ENCODE measurements at places on chromosomes 12 and 14.

- DNase-seq, result no peak
Observed at GRCh38 chr14:105075379-105076295, 10.4 kb upstream of the GPR132 start.

GRCh38 chr12:87585882-87586557, 443.2 kb downstream of the C12orf50 start:
- no peak for DNase-seq

- DNase-seq, result no peak
Observed at GRCh38 chr12:57107456-57108155, 3.6 kb downstream of the STAT6 start.

GRCh38 chr12:100717733-100718067, 76.9 kb upstream of the ANO4 start:
- DNase-seq, result no peak

DNA sequence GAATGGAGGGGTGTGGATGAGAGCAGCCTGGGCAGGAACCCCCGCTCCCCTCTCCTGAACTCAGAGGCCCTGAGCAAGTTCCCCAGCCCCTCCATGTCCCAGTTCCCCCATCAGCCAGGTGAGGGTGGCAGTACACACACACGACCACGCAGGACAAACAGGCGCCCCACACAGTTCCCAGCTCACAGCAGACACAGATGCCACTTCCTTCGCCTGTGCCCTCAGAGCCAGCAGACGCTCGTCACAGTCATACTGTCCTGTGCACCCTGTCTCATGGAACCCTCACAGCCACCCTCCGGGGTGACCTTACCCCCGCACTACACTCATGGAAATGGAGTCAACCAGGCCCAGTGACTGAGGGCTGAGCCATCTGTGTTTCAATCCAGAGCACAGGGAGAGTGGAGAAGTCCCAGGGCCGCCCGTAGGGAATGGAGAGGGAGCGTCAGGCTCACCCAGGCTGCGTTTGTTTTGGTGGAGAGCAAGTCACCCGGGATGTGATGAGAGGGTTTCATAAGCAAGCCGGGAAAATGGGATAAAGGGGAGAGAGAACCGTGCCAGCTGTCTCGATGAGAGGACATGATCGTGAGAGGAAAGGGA, 47.5 kb upstream of the DYNC1H1 start:
- no peak for DNase-seq

- DNase-seq, result no peak
Observed at GRCh38 chr12:102865821-102866615, 51.0 kb downstream of the PAH start.

- DNase-seq, result no peak
Observed at GRCh38 chr14:103246070-103246469, 88.0 kb upstream of the EIF5 start.

GRCh38 chr12:25694072-25694471, 141.0 kb upstream of the LMNTD1 start:
- DNase-seq, result no peak

GRCh38 chr12:5923751-5924150, 21.3 kb downstream of the ANO2 start:
- DNase-seq, result no peak

GRCh38 chr12:95085612-95086011, 12.2 kb upstream of the NR2C1 start:
- DNase-seq, result no peak

DNA sequence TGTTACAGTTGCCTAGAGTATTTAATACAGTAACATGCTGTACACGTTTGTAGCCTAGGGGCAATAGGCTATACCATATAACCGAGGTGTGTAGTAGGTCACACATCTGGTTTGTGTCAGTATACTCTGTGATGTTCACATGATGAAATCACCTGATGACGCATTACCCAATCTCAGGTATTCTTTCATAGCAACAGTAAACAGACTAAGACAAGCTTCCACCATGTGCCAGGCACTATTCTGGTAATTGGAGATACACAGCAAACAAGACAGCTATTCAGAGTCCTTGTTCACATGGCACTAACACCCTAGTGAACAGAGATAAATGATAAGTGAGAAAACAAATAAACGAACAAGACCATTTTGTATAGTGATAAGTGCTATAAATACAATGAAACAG, 3.8 kb upstream of the PDE3A start:
- DNase-seq, result no peak

GRCh38 chr14:67599698-67600561, at the start of gene PIGH:
Gene PIGH, minus strand, starts transcription at chr14:67600268. Its CDS starts 65 bp downstream, at chr14:67600203.
- peak; percentile 83 for DNase-seq

DNA sequence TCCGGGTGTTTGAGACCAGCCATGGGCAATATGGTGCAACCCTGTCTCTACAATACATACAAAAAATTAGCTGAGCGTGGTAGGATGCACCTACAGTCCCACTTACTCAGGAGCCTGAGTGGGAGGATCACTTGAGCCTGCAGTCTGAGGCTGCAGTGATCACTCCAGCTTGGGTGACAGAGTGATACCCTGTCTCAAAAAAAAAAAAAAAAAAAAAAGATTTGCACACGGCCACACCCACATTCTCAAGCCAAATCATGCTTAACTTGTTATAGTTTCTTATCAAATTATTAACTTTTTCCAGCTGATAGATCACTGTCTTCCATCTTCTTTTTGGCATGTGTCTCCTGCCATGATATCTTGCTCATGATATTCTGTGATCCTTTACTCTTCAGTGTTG, 6.8 kb downstream of the DRAM1 start:
- DNase-seq, result no peak

GRCh38 chr14:49623941-49624839, 3.6 kb downstream of the MGAT2 start:
- no peak for DNase-seq

DNA sequence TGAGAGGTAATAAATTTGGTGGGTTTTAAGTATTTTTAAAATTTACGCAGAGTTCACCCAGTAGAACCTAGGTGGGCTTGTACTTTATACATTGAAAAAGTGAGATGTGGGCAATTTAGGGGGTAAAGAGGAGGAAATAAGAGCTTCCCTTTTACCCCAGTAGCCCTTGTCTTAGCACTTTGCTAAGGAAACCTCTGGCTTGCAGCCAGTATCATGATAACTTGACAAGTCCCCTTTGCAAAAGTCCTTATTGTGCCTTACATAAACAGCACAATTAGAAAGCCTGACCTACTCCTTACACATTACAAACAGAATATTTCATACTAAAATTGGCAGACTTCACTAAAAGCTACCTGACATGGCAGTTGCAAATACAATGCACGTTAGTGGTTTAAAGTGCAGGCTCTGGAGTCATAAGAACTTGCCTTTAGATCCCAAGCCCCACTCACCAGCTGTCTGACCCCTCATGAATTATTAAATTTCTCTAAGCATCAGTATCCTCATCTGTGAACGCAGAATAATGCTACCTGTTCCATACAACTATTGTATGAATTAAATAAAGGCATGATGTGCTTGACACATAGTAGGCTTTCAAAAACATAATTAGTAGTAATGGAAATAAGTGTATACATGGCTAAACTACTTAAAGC, 53.2 kb upstream of the NELL2 start:
- no peak for DNase-seq

DNA sequence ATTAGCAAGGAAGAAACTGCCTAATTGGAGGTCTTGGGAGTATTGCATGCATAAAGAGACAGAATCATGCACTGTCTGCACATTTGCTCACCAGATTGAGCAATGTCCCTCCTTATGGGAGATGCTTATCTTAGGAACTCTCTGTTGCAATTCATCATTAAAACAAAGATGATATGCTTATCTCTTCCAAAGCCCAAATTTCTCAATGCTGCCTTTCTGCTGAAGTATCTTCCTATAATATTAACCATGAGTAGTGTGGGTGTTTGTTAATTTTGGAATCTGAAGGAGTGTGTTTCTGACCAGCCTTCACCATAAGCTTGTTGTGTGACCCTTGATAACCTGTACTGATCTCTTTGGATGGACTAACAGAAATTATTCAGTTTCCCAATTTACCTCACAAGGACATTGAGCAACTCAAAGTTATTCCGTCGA, 1257.6 kb upstream of the FLRT2 start:
- no peak for DNase-seq

- no peak for DNase-seq
Observed at GRCh38 chr12:293199-293598, 30.6 kb upstream of the SLC6A13 start.

DNA sequence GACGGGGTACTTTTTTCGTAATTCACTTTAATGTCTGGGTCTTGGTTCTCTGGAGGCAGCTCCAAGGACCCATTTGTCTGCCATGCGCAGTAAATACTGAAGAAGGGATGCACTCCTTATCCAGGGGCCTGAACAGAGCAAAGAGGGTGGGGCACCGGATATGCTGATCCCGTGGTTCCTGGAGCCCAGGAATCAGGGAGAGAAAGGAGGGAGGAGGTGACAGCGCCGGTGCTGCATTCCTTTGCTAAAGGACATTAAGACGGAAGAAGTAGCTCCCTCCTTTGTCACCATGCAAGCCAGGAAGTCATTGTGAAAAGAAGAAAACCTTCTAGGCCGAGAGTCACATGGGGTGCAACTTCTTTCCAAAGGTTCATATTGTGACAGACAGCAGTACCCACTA, 1057.7 kb downstream of the VRK1 start:
- DNase-seq, result no peak

DNA sequence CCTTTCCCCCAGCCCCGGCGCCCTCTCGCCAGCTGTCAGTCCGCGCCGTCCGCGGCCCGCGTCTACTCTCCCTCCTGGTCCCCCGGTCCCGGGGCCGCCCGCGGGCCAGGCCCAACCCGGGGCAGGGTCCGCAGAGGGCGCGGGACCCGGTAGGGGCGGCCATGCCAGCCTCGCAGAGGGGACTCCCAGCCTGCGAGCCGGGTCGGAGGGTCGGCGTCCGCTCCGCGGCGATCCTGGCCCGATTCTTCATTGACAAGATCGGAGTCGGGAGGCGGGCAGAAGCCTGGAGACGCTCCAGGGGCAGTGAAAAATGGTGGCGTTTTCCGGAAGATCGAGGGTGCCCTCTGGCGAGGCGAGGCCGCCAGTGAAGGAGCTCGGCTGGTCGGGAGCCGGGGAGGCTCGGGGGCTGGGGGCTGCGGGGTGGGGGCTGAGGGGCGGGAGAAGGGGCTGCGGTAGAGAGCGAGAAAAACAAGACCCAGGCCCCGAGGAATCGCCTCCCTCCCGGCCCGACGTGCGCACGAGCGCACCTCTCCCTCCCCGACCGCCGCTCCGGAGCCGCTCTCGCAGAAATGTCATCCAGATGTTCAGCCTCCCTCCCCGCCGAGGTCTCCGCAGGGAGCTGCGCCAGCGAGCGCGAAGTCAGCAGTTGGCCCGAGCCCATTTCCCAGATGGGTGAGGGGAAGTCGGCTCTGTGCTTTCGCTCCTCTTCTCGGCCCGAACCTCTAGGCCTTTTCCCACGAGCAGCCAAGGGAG, 647 bp upstream of the TGFB3 start:
- peak; percentile 61 for DNase-seq

DNA sequence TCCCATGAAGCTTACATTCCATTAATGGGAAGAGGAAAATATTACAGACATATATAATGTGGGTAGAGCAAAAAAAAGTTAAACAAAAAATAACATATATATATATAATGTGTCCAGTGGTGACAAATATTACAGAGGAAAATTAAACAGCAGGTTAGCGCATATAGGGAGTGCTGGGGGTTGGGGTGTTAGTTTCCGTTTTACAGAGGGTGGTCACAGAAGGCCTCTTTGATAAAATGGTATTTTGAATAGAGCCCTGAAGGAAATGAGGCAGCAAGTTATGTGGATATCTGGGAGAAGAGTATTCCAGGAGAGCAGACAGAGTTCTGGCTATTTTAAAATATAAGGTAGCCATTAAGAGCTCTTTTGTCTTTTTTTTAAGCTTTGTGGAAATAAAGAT, 73.2 kb downstream of the DCAF5 start:
- DNase-seq, result no peak

GRCh38 chr12:80681-81190, 14.2 kb downstream of the IQSEC3 start:
- DNase-seq, result no peak

DNA sequence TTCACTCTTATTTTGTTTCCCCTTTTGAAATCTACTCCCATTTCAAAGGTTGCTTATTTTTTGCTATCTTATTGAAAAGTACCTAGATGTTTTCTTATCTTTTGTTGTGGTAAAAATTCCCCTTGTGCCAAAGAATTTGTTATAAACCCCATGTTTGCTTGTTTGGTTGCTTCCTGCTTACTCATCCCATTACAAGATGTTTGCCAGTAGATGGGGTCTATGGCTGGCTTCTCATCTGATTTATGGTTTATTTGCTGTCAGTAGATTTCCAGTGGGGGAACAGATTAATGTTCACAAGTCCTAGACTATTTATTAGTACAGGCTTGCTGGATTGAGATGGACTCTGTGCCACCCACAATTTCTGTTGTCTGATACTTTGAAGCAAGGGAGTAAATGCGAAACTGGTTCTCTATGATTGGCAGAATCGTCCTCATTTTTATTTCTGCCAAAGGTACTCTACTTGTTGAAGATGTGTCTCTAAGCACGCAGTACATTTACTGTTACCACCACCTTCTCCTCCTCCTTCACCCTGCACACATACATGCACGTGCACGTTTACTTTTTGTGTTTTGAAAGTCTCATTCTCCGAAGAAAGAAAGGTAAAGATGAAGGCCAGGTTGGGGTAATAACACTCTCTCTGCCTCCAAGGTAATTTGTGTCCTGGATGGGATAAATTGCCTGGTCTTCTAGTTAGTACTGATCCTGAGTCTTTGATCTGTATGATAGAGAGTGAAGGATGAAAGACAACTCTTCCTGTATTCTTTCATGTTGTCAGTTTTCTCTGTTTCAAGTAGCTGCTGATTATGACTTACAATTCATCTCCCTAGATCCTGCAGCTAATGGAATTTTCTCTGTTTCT, 117.2 kb upstream of the ATP2B1 start:
- DNase-seq, result no peak

DNA sequence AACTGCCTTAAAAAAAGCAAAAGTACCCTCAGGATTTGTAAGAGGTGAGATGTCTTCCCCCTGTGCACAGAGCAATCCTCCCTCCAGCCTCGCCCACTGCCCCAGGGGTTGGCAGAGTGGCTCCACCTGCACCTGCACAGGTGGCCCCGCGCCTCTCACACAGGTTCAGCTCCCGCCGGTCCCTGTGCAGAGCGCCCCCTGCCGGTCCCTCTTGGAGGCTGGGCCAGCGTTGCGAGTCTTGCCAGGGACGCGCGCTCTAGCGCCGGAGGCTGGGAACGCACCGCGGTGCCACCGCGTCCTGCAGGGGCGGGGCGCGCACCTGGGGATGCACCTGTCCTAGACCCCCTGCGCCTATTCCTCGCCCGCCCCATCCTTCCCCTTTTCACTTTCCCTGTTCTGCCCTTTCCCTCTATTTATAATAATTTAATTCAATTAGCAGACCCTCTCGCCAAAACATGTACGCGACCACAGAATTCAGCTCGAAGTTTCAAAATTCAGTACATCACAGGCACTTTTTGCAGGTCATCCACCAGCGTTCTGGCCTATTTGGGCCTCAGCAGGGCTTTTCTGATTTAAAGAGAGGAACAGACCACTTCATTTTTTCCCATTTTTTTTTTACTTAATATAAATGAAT, 618.6 kb downstream of the AACS start:
- no peak for DNase-seq

- DNase-seq, result no peak
Observed at GRCh38 chr12:57836442-57837375, 9.8 kb downstream of the CTDSP2 start.

GRCh38 chr14:28766469-28766955, at the start of gene FOXG1:
Gene FOXG1, plus strand, starts transcription at chr14:28766787. Its CDS starts 493 bp downstream, at chr14:28767280.
- DNase-seq, result no peak

- DNase-seq, result peak; percentile 64
Observed at GRCh38 chr12:121038861-121039668, at the start of gene OASL. Gene OASL, minus strand, starts transcription at chr12:121039246. Its CDS starts 275 bp downstream, at chr12:121038971.

- DNase-seq, result no peak
Observed at GRCh38 chr12:128266541-128267130, 334 bp upstream of the TMEM132C start.

Data from stimulated activated CD8-positive, alpha-beta memory T cell treated with anti-CD3 and anti-CD28 coated beads, Interleukin-12 subunit alpha, Interleukin-12 subunit beta, amount 100 ng/mL, for 1 hour (primary cell).